ENCODE measurements at places on chromosomes 7 and 10. TPM values are rescaled to one million over a fixed set of nuclear protein-coding genes. Genes with fewer than 3 reads are reported as not detected.

HMX3 gene
- not detected for polyA plus RNA-seq

RTKN2 gene
- 7.8 TPM for polyA plus RNA-seq

TMEM225B gene
- polyA plus RNA-seq, result 0.66 TPM

DYNC1I1 gene
- 0.20 TPM for polyA plus RNA-seq

SAMD9L gene
- 2.5 TPM for polyA plus RNA-seq

All from esophagus (tissue), 2 donors.